Activated CD8-positive, alpha-beta T cell treated with anti-CD3 and anti-CD28 coated beads for 36 hours (primary cell): ENCODE measurements at places on chromosomes 7 and 10. TPM values are rescaled to one million over a fixed set of nuclear protein-coding genes. Genes with fewer than 3 reads are reported as not detected.

Gene EPO
- total RNA-seq, result not detected

DNA sequence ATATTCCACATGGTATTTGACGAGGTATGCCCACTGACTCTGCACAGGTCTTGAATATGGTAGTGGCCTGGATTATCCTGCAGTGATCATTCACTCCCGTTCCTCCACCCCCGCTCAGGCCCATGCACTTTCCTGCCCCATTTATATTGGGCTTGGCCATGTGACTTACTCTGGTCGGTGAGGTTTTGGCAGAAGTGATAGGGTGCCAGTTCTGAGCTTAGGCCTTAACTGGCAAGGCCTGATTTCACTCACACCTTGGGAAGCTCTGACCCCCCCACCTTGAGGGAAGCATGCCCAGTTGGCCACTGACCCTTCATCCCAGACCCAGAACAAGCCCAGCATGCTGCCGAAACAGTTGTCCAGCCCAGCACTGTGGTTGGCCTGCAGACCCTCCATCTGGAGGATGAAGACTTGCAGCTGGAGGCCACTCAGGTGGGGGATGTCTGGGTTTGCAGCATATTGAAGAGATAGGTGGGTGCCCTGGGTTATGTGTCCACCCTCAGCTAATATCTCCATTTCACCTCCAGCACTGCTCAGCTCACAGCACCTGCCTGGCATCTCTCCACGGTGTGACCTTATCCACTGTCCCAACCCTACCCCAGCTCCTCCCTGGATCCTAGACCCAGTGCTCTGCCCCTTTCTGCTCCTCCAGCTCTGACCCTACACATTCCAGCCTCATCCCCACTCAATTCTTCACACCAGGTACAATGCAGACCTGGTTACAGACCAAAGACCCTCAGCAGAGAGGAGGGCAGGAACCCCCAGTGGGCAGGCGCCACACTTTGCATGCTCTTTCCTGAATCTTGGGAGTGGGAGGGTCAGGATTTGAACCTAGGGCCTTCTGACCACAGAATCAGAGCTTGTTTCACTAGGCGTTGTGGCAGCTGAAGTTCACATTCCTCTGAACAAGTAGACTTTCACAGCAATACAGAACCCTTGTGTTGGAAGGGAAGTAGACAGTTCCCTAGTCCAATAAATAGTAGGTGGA is 138.1 kb upstream of the CHST15 start:
- peak; percentile 87 for DNase-seq

DNA sequence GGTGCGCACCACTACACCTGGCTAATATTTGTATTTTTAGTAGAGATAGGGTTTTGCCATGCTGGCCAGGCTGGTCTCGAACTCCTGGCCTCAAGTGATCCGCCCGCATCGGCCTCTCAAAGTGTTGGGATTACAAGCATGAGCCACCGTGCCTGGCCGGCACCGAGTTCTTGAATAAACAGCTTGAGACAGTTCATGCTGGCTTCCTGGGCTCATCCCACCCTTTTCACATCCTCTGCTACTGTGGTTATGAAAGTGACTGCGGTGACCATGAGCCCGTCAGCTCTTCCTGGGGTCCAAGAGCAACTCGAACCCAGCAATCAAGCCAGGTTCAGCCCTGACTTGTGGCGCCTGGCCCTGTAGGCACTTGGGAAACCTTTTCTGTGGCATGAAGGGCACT is 38.7 kb downstream of the HIP1 start:
- no peak for DNase-seq

- DNase-seq, result no peak
These were observed 70.8 kb downstream of the GRID1 start for GRCh38 chr10:86295791-86296190.

DNA sequence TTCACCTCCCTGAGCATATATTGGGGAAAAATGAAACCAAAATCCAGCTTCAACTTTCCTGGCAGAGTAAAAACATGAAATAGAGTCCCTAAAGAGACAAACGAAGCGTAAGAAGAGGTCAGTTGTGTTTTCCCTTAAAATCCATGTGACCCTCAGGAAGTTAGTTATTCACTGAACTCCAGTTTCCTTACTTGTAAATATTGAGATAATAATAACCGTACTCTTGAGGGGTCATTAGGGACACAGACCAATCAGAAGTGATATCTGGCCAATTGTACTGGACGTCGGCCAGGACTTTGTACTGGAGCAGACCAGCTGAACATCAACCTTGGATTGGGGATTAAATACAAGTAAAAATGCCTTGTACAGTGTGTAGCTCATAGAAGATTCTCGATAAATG is 167.0 kb downstream of the GATA3 start:
- no peak for DNase-seq

Gene ADAM22
- total RNA-seq, result 3.0 TPM

Gene DPP6
- total RNA-seq, result not detected

Gene CALML3
- not detected for total RNA-seq

- no peak for DNase-seq
These were observed 27.6 kb downstream of the ABCC2 start for GRCh38 chr10:99809931-99810615.

Gene CYP26C1
- not detected for total RNA-seq

- DNase-seq, result no peak
These were observed 10.2 kb downstream of the IGFBP3 start for GRCh38 chr7:45910855-45911254.

- no peak for DNase-seq
These were observed 233.5 kb upstream of the KIAA1217 start for GRCh38 chr10:23975431-23975830.

- DNase-seq, result no peak
These were observed 18.0 kb upstream of the SEM1 start for GRCh38 chr7:96727534-96728088.

- no peak for DNase-seq
These were observed 128.3 kb downstream of the NEBL start for GRCh38 chr10:20768843-20769242.

GRCh38 chr10:34993782-34994181 is 96.4 kb downstream of the CUL2 start:
- no peak for DNase-seq

Gene EN2
- not detected for total RNA-seq

Gene SH2D4B
- 0.11 TPM for total RNA-seq

Gene FAM25C
- not detected for total RNA-seq

GRCh38 chr7:47239931-47240421 is 341.9 kb downstream of the TNS3 start:
- DNase-seq, result no peak

DNA sequence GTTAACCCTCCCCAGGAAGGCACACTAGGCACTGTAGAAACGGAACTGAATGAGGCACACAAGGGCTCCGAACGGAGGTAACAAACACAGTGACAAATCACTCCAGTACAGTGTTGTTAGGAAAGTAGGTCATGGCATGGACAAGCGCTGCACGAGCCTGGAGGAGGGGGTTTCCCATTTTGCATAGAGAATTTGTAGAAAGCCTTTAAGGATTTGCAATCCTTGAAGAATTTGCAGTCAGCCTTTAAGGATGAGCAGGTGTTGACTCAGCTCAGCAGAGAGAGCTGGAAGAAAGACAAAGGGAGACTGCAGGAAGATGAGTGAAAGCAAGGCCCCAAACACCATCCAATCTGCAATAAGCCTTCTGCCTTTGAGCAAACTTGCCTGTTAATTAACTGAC is 51.1 kb upstream of the PPP1R3C start:
- DNase-seq, result no peak

- no peak for DNase-seq
These were observed 108.3 kb downstream of the EGFR start for GRCh38 chr7:55127135-55127551.

DNA sequence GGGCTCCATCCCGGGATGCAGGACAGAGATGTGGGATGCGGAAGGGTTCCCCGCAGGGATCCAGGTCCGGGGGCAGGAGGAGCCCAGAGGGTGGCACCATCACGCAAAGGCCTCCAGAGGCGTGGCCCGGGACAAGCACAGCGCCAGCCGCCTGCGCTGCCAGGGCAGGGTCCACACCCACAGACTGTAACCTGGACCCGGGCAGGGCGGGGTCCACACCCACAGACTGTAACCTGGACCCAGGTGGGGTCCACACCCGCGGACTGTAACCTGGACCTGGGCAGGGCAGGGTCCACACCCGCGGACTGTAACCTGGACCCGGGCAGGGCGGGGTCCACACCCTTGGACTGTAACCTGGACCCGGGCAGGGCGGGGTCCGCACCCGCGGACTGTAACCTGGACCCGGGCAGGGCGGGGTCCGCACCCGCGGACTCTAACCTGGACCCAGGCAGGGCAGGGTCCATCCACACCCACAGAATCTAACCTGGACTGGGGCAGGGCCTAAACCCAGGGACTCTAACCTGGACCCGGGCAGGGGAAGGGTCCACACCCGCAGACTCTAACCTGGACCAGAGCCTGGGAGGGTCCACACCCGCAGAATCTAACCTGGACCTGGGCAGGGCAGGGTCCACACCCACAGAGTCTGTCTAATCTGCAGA is 37.5 kb upstream of the SUN1 start:
- DNase-seq, result no peak

DNA sequence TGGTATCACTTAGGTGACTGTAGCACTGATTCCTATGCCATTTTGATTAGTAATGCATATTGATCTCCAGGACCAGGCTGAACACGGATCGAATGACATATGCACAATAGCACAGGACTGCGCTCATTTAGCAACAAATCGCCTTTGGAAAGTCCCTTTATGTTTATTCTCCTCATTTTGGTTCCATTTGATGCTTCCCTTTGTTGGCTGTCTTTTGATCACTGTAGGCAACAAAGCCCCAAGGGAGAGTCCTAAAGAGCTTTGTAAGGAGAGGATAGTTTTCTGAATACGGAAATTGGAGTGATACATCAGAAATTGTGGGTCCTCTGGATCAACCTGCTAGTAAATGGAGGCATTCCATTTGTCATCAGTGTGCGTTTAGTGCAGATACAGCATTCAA is 1111.4 kb downstream of the SORCS1 start:
- DNase-seq, result no peak

DNA sequence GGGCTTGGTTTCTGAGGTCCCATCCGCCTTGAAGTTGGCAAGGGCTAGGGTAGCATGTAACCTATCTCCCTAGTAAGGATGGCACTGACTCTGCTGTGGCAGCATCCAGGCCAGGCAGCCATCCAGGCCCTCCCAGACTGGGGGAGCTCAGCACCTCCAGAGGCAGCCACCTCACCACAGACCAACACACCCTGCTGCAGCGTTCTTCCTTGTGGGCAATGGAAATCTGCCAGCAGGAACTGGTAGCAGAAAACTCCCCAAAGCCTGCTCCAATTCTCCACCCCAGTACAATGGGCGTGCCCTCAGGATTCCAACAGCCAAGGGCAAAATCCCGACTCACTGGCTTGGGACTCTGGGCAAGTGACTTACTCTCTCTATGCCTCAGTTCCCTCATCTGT is 27.5 kb downstream of the DLG5 start:
- DNase-seq, result no peak

- no peak for DNase-seq
These were observed 1057.5 kb downstream of the SORCS3 start for GRCh38 chr10:105698592-105698991.

- DNase-seq, result peak; percentile 73
These were observed 15.3 kb upstream of the SUN1 start for GRCh38 chr7:816751-817671.

DNA sequence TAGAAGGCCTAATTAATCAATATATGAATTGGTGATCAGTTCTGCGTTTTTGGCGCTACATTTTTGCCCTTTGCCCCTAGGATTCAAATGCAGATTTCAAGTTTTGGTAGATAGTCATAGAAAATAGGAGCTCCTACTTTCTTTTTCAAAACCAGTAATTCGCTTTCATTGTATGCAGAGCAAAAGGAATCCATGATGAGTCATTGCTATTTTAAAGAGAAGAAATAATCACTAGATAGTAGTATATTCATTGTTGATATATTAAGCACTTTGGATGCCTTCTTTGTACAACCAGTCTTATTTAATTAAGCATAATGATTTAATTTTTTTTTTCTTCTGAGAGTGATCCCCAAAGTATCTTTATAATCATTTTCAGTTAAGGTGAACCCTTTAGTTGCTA is 50.3 kb downstream of the CSTF2T start:
- DNase-seq, result no peak

DNA sequence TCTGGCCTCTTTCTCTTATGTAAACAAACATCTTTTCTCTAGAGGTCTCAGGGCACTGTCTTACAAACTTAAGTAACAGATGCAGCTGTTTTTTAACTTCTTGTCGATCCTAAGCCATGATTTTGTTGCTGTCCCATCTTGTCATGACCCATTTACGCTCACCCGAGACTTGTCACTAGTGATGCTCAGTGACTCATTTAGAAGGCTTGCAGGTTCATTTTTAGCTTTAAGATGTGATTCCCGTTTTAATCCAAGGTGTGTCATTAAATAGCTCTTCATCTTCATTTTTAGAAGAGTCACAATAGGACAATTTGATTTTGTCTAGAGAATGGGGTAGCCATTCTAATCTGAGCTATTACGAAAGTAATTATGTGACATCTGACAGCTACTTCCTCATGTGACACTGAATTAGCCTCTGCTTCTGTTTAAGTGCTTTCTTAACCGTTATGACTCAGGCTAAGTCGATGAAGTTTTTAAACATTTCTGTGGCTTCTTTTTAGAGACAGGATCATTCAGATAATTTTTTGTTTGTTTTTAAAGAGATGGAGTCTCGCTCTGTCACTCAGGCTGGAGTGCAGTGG is 42.7 kb downstream of the SPDYE5 start:
- no peak for DNase-seq

GRCh38 chr7:41544241-41544640 is 158.6 kb downstream of the INHBA start:
- no peak for DNase-seq

DNA sequence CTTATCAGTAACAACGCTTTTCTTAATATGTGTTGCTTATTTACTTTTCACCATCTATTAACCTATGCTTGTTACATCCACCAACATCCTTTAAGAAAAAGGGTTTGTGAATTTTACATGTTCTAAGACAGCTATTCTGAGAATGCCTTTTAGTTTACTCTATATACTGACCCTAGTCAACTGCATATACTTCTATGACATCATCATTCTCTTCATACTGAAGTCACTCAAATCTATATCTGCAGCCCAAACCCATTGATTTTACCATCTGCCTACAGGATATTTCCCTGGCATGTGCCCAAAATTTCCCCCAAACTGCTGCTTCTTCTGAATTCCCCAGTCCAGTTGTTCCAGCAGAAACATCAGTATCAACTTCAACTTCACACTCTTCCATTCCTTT is 94.6 kb upstream of the FAM204A start:
- no peak for DNase-seq

GRCh38 chr10:79407811-79408795 is 37.3 kb downstream of the ZCCHC24 start:
- DNase-seq, result no peak

Gene FZD8
- total RNA-seq, result 0.22 TPM

DNA sequence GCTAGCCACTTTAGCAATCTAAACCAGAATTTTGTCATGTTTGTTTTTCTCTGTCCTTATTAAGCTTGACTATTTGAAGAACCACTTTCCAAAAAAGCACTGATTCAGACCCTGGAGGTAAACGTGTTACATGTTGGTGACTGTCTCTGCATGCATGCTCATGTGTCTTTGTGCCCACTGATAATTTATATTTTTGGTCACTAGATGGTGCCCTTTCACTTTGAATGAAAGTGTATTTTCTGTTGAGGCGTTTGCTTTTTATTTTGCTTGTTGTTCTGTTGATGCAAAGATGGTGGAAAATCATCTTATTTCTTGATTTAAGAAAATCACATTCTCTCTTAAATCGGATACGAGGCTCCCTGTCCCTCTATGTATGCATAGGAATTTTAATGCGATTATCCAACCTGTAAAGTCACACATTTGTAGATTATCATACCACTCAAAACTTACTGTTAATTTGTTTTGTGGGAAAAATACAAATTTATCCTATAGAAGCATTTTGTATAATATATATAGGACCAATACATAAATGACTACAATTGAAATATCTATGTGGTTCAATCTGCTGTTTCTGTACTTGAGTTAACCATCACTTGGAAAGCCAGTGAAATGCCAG is 269.3 kb downstream of the BICC1 start:
- no peak for DNase-seq
